ENCODE measurements at places on chromosomes 7 and 10.

DNA sequence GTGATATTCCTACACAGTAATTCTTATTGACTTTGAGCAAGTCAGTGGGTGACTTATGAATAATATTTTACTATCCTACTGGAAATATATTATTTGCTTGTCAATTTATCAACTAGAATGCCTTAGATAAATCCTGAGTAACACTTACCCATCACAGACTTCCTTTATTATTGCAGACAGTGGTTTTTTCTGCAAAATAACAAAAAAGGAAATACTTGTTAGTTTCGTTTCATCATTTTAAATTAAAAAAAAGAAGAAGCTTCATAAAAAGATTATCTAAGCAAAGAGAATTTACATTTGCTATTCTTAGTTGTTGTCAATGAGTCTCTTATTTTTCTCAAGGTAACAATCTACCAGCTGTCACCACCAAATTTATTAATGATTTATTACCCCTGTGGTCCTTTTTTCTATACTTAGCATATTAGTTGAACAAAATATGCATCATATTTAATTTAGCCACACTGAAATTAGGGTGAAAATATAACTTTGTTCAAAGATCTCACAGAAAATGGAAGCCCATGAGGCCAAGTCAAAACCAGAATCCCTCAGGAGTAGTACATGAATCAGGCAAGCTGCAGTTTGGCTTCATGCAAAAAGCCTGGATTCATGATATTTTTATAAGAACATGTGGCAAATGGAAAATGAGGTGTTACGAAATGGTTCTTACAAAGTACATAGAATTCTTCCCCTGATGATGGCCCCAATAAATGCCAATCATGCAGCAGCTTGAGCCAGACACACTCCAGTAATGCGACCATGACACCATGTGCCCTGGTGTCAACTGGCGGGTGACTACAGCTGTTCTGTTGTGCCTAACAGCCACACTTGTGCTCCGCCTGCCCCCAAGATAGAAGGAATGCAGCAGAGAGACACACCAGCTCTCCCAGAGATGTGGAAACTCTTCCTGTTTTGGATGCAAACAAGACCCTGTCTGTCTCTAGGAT, 132.6 kb downstream of the ELMO1 start:
- DNase-seq: no peak

- DNase-seq: peak; percentile 33
Measured at GRCh38 chr7:131012477-131013031, 278.5 kb upstream of the KLF14 start.

DNA sequence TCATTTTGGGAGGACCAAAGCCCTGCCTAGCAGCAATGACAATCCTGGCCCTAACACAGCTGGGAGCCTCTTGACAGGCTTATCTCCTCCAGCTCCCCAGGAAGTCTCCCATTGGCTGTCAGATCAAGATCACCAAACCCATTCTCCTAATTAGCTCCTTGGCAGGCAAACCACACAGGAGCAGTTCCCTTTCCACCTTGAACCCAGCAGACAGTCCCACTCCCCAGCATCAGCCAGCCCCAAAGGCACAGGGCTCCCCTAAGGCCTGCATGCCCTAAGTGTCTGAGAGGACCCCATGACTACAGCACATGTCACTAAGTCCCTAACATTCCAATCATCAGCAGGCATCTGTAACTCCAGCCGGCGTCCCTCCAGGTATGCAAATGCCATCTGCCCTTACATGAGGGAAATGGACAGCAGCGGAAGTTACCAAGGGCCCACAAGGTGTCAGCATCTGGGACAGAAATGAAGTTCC, 348.5 kb downstream of the KCNMA1 start:
- DNase-seq: no peak

- no peak for DNase-seq
Measured at GRCh38 chr7:133394369-133394768, 141.5 kb downstream of the EXOC4 start.

DNA sequence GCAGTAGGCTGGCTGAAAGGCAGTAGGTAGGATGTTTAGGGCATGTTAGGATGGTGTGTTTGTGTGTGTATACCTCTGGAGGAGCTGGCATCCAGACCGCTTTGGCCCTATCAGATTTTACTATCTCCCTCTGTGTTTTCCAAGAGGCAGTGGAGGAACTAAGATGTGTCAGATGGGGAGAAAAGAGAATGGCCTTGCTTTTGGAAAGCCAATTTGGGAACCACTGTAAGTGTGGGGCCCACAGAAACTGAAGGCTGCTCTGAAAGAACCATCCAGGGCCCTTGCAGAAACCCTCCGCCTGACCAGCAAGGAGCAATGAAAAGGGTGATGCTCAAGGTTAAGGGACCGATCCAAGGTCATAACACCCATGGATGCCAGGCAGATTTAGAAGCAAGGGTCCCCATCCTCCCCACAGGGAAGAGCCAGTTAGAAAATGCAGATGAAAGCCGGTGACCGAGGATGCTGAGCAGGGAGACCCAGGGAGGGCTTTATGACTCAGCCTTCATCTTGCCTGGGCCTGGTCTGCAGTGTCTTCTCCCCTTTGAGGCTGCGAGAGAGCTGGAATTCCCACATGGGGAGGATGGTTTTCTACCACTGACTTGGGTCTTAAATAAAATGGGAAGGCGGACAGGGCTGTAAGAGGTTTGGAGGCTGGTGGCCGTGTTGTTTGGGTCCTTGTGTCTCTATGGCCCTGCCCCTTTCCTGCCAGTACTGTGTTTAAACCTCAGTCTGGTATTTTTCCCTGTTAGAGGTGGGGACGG, 275.8 kb downstream of the LRMDA start:
- no peak for DNase-seq

DNA sequence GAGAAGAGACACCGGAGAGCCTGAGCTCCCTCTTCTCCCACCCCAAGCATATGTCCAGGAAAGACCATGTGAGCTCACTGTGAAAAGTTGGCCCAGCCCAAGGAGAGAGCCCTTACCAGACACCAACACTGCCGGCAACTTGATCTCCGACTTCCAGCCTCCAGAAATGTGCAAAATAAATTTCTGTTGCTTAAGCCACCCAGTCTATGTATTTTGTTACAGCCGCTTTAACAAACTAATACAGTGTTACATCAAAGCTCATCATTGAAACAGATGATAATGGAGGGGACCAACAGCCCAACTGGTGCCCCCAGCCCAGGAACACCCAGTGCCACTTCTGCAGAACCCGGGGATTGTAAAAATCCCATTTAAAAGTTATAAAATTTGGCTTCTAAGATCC, 18.9 kb downstream of the RGR start:
- no peak for DNase-seq

DNA sequence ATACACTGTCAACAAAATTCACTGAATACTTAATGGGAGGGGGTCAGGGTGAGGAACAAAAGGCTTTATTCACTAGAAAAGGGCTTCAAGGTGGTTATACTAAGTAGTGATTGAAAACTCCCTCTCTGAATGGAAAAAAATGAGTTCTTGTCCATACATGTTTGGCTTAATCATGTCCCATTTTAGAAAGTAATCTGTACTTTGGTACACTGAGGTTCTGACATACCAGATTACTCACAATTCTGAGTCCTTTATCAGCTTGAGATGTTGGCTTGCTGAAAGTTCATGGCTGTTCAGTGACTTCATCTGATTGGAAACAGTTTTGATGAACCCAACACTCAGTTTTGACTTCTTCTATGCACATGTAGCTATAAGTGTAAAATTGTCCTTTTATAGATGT, 12.8 kb upstream of the NOBOX start:
- no peak for DNase-seq

DNA sequence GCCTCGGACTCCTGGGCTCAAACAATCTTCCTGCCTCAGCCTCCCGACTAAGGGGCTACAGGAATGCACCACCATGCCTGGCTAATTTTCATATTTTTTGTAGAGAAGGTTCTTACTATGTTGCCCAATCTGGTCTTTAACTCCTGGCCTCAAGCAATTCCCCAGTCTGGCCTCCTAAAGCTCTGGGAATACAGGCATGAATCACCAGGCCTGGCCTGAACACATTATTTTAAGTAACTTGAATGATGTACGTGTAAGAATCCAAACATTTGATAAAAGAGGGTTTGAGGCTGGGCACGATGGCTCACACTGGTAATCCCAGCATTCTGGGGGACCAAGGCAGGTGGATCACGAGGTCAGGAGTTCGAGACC, 13.0 kb upstream of the BAMBI start:
- DNase-seq: peak; percentile 55

DNA sequence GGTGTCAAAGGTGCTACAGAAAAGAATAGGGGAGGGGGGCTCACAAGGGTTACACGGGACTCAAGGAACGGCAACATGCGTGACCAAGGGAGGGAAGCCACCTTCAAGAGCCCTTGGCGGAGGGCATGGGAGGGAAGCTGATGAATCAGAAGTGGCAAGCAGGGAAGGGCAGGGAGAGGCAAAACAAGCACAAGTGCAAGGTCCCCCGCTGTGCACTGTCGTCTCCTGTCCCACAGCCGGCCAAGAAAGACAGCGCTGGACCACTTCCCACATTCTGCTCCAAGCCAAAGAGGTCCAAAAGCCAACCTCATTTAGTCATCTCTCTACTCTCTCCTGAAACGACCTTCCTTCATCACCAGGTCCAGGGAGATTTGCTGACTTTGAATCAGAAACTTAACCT, 102.7 kb downstream of the CALN1 start:
- DNase-seq: no peak

DNA sequence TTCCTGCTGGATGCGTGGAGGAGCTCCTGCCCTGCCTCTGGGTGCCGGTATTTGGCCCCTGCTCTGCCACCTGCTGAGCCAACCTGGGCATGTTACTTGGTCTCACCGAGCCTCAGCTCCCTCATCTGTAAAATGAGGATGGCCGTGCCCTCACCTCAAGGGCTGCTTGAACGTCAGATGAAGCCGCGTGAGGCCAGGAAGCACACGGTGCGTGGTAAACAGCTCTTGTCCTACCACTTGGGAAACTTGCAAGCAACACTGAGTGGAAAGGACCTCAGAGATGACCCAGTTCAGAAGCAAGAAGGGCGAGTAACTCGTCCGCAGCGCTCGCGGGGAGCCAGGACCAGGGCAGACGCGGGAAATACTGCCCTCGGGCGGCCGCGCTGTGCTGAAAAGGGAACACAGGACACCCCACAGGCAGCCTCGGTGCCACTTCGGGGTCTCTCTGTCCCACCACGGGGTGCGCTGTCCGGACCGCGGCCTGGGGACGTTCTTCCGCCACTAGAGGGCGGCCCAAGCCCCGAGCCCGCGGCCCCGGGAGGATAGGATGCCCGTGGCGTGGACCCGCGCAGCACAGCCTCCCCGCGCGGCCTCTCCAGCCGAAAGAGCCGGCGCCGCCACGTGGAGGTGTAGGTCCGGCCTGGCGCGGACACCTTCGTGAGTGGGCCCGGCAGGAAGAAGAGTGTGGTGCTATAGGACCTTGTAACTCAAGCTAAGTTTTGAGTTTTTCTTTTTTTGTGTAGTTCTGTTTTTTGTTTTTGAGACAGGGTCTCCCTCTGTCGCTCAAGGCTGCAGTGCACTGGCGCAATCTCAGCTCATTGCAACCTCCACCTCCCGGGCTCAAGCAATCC, 94.1 kb downstream of the PRKAG2 start:
- peak; percentile 25 for DNase-seq

GRCh38 chr7:44338600-44338999, 13.2 kb upstream of the CAMK2B start:
- DNase-seq: no peak

DNA sequence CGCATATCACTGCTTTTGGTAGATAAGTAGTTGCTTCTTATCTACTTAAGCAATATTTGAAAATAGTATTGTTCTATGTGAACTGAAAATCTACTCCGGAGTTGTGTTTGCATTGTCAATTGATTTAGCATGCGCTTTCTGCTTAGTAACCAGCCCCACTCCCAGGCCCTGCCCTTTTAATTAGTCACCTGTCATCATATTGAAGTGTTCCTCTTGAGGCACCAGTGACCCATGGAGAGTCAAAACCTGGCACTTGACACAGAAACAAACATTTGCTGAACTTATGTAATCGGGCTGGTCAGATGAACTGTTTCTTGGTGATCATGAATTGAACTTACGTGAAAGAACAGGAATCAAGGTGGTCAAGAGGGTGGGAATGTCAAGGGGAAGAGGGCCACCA, 27.8 kb upstream of the CDHR3 start:
- no peak for DNase-seq

DNA sequence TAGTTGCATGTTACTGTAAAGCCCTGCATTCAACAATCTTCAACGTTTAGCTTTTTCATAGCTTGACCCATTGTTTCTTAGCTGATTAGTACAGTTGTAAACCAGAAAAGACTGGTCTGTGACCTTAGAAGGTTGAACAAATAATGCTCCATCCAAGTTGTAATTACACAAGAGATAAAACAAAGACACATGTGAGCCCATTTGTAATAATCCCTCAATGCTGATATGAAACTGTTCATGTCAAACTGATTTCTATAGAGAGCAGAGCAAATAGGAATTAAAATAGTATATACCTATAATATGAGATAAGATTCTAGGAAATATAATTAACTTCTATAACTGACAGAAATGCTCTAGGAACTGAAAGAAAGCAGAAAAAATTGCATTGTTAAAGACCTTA, 94.7 kb upstream of the SLC25A13 start:
- DNase-seq: no peak

GRCh38 chr7:36985866-36986400, 261.6 kb upstream of the AOAH start:
- no peak for DNase-seq

DNA sequence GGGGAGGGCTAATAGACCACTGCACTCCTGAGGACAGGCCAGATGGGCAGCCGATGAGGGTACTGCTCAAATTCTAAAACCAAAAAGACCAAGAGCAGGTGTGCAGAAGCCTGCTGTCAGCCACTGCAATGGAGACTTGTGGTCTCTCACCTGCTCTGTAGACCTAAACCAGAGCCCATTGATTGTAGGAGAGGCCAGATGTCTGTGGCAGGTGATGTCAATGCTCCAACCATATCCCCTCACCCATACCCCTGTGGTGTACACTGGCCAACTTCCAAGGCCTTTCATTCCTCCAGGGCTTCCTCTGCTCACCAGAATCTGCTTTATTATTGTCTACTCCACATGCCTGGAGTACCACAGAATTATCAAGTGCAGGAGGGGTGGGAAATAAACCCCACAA, 116.9 kb upstream of the CHST15 start:
- no peak for DNase-seq

DNA sequence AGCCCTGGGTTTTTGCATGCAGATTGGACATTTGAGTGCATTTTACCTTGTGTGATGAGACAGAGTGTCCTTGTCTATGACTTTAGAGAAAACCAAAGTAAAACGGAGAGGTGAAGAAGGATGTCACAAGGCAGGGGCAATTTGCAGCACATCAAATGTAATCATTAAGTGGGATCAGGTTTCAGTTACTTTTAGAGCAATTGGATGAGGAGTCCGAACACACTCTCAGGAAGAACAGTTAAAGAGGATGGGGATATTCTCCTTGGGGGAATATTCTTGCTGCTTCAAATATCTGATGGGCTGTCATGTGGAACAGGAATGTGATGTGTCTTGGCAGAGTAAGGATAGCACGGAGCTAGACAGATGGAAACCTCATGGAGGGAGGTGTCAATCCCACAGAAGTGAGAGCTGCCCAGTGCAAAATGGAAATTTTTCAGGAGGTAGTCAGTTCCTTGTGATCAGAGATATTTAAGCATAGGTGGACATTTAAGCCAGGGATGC, 757 bp downstream of the RAB19 start:
- DNase-seq: no peak

- no peak for DNase-seq
Measured at GRCh38 chr7:121126801-121127534, 138.5 kb downstream of the CPED1 start.

Data from NCI-H226 (cell line).